Smooth muscle cell of trachea (primary cell): ENCODE measurements at places on chromosomes 7 and 10. TPM values are rescaled to one million over a fixed set of nuclear protein-coding genes. Genes with fewer than 3 reads are reported as not detected.

FXYD4 gene
- total RNA-seq, result not detected in 2 replicates

EBLN1 gene
- total RNA-seq, result not detected in 2 replicates

PSAP gene
- total RNA-seq, result 738 and 1,900 TPM in 2 replicates

GNAI1 gene
- total RNA-seq, result 37.1 and 47.1 TPM in 2 replicates

ZNF438 gene
- 5.1 and 5.3 TPM in 2 replicates for total RNA-seq

ACBD7 gene
- 0.99 and 4.9 TPM in 2 replicates for total RNA-seq

PNLIP gene
- total RNA-seq, result not detected in 2 replicates

ACSM6 gene
- not detected in 2 replicates for total RNA-seq

CYP26C1 gene
- total RNA-seq, result under 0.01 TPM in 1 of 2 replicates, not detected in the other

OR2A7 gene
- 0.29 and 0.33 TPM in 2 replicates for total RNA-seq

TFPI2 gene
- 6.6 and 14.5 TPM in 2 replicates for total RNA-seq

MCM10 gene
- 0.99 and 6.0 TPM in 2 replicates for total RNA-seq

FEZF1 gene
- total RNA-seq, result not detected in 2 replicates

WIPF3 gene
- under 0.01 and 0.15 TPM in 2 replicates for total RNA-seq

CPA2 gene
- not detected in 2 replicates for total RNA-seq

MSMB gene
- total RNA-seq, result not detected in 2 replicates
